ENCODE measurements at places on chromosomes 11 and 22.

DNA sequence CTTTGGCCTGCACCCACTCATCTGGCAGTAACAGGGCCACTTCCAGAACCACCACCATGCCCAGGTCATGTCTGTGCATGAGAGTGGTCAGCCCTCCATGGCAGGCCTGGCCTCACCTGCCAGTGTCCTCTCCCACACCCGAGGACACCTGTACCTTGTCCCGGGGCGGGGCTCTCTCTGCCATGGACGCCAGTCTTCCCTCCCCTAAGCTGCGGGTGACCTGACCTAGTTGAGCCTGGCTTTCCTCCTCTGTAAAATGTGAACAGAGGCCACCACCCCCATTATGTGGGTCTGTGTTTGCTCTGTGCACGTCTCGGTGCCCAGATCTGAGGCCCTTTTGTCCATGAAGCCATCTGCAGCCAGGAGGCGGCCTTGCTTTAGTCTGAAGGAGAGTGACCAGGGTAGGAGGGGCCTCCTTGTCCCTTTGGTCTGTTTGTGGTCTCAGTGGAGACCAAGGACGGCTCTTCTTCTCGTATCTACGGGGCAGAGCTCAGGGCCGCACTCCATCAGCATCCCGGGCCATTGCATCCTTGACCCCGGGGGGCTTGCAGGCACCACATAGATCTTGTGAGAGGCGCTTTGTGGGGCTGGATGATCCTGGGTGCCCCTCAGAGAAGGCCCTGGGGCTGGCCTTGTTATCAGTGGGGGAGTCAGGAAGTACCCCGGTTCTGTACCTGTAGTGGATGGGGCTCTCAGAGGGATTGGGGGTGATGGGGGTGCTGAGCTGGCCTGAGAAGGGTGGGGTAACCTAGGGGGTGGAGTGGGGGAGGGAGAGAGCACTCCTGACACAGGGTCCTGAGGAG is 121.6 kb downstream of the KCNQ1 start:
- peak; percentile 37 for DNase-seq

DNA sequence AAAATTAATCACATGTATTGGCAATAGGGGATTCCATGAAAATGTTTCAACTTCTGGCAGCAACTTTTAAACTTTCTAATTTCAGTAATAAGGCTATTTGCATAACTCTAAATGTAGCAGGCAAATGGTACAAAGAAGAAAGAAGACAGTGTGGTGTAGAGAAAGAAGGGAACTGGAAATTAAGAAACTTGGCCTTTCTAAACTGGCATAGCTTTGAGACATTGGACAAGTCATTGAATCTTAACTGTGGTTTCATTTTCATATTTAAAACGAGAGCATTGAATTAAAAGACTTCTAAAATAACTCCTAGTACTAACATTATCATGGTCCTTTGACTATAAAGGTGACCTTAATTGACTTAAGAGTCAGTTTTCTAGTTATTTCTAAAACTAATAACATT is 125.0 kb downstream of the UVRAG start:
- DNase-seq, result no peak

GRCh38 chr22:20881231-20881630 is 22.4 kb downstream of the SNAP29 start:
- no peak for DNase-seq

DNA sequence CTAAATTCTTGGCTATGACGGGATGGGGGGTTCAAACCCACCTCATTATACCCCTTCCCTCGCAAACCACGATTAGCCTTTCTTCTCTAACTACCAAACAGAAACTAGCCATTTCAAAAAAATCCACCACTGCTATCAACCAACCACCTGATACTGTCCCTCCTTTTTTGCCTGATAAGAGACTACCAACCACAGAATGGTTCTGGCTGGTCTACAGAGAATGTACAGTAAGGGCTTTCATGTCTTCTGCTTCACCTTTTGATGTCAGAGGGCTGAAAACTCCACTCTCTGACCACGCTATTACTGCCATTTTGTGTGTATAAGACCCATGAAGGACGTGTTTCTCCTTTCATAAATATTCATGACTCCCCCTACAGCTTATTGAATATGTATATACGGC is 19.1 kb downstream of the RIC3 start:
- no peak for DNase-seq

DNA sequence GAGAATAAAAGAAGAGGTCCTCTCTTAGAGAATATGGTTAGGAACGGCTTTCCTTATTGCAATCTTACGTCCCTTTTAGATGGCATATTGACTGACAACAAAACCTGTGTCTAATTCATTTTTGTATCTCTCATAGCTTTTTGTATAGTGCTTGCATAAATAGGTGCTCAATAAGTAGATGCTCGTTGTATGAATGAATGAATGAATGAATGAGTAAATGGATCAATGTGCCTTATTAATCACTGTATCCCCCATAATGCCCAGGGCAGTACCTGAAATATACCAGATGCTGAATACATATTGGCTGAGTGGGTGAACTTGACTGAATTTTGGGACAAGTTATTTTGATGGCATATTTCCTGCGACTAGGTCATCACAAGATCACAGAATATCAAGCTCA is 97.9 kb downstream of the SERGEF start:
- no peak for DNase-seq

DNA sequence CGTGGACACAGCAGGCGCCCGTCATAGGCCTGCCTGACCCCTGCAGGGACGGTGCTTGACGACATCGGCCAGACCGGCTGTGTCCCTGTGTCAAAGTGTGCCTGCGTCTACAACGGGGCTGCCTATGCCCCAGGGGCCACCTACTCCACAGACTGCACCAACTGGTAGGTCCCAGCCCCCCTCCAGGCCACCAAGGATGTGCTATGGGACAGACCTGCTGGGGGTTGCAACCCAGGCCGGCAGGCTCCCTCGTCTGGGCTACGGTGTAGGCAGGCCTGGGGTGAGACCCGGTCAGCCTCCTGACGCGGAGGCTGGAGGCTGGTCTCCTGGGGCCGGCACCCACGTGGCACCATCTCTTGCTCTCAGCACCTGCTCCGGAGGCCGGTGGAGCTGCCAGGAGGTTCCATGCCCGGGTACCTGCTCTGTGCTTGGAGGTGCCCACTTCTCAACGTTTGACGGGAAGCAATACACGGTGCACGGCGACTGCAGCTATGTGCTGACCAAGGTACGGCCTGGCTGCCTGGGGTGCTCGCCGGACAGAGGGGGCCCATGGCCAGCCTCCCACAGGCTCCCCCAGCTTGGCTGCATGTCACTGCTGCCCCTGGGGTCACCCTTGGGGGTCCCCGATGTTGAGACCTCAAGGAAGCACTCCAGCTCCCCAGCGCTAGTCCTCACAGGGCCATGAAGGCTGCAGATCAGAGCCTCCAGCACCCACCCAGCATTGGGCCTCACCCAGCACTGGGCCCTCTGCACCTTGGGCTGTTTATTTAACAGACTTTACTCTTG is 7.7 kb downstream of the MUC5AC start:
- no peak for DNase-seq

- peak; percentile 53 for DNase-seq
Observed at GRCh38 chr11:84564180-84564866, 1062.8 kb downstream of the DLG2 start.

DNA sequence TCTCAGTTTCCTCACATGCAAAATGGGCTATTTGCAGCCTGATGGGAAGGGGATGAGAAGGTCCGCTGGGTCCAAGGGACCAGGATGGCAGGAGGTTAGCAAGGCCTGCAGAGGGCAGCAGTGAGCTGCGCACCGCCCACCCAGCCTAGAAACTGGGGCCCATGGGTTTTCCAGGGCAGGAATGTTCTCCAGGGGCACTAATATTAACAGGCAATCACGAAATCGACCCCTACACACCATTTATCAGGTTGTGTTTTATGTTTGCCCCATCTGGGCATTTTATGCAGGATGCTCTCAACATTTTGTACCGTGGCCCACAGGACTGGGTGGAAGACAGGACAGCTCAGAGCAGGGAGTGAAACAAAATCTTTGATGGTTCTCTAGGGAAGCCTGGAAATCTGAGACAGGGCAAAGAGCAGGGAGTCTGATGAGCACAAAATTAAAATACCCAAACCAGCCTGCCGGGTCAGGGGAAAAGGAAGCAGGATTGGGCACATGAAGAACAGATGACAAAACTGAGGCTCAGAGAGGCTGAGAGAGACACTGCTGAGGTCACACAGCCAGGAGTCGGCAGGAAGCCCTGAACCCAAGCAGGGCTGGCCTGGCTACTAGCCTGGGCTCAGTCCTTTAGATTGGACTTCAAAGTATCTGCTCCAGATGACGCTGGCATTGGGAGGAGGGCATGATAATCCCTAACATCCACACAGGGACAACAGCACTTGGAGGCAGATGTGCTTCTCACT is 1.6 kb upstream of the BCR start:
- DNase-seq, result peak; percentile 88

DNA sequence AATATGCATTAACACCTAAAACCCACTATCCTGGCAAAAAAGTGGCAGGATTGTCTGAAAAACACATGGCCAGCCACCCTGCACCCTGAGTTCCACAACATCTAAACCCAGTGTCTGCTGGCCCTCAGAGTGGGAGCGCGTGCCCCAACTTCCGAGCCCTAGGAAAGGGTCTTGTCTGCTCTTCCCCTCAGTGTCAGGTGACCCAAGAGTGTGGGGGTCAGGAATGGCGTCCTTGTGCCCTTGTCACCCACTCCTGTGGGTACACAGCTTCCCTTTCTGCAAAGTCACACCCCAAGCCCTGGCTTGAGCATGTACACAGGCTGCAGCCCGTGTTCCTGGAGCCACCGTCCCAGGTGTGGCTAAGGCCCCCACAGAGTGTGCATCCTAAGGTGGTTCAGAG is 67.6 kb downstream of the CDKN1C start:
- peak; percentile 49 for DNase-seq

DNA sequence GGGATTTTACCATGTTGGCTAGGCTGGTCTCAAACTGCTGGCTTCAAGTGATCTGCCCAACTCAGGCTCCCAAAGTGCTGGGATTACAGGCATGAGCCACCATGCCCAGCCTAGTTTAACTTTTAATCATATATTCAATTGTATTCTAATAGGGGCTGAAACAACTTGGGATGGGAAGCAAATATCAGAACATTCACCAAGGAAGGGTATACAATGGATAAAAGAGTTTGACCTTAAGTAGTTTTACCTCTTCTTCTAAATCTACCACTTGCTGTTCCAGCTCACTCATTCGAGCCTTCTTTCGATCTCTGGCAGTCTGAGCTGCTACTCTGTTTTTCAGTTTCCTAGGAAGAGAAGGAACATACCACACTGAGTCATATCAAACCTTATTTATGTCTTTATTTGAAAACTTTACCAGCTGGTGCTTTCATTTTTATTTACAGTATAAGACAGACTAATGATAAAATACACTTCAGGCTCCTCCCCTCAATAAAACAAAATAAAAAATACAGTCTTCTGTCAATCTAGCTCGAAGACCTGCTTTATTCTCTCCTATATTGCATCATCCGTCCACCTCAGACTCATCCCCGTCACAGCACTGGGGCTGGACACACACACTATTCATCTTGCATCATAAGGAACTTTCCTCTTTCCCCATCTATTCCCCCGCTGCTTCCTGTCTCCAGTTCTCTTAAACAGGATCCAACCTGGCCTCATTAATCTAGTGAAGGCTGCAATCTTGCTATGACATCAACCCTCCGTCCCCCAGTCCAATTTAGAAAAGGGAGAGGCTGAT is 1.4 kb downstream of the XBP1 start:
- DNase-seq, result no peak

DNA sequence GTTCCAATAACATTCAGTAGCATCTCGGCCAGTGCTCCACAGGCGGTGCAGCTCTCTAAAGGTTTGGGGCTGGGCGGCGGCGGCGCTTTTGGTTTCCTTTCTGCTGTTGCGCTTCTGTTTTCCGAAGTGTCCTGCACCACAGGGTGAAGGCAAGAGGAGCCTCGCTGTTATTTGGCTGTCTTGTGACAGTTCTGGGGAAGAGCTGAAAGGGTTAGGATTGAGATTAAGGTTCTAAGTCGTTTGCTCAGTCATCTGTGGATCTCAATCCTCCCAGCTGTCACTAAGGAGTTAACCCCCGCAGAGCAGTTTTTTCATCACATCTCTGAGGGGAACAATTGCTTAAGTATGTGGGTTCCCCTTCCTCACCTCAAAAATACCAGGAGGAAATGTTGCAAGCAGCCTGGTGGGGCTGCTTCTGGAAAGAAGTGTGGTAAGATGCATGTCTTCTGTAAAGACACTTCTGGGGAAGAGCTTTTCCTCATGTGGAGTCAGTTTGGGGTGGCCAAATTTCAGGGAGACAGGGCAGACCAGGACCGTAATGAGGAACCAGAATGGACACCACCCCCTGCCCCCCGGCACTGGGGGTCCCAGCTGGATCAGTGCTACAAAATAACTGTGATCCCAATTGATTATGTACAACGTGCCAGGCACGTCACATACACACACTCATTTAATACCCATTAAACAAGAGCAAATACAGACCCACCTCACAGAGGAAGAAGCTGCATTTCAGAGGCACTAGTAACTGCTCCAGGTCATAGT is 14.2 kb downstream of the TMEM121B start:
- DNase-seq, result no peak

DNA sequence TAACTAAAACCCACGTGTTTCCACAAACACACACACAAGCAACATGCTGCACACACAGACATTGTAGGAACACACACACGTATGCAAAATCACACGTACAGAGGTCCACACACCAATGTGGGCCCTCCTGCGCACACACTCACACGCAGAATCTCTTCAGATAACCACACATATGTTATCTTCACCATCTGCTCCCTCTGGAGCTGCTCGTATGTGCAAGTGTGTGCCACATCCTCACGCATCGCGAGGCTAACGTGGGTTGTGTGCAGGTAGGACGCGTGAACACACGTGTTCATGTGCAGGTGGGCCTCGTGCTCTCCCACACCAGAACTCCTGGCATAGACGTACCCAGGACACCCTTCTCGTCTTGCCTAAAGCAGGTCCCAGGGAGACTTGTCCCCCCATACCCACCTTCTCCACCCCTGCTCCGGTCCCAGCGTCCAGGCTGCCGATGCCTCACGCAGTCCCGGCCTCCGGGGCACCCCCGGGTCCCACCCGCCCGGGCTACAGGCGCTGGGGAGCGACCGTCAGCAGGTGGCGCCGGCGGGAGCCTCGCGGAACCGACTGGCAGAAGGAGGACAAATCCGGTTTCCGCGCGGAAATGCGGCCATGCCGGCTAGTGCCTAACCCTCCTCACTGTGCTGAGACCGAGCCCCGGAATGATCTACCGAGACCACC is 10.3 kb upstream of the IGSF9B start:
- peak; percentile 81 for DNase-seq

DNA sequence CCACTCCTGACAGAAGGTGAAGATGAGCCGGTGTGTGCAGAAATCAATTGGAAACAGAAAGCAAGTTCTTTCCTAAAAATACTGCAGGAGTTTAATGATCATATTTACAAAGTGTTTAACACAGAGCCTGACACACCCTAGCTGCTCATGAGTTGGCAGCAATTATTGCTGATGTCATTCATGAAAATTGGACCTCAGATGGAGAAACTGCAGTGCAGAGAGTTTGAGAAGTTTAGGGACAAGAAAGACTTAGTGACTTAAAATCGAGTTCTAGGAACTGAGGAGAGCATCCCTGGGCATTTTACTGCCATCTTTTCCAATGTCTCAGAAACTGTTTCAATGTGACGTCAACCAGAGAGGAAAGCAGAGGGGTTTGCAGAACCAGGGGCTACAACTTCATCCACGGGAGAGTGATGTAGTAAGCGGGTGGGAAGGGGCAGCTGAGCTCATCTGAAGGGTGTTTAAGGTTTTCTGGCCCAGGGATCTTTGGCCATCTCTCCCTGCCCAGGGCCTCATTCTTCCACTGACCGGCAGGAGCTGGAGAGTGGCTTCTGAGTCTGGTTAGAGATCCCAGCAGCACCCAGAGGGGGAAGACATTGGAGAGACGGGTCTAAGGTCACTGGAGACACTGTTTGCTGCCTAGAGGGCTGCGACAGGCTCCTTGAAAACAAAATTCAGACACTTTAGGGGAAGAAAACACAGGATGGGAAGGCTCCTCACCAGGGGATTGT is 21.1 kb upstream of the IGLL5 start:
- DNase-seq, result no peak

GRCh38 chr22:46242076-46242475 is 8.0 kb downstream of the CDPF1 start:
- no peak for DNase-seq
